Stromal cell of bone marrow (primary cell): ENCODE measurements at places on chromosomes 4 and X.
A peak's percentile ranks its signal among the peaks of the same experiment; 100 is the strongest.

DNA sequence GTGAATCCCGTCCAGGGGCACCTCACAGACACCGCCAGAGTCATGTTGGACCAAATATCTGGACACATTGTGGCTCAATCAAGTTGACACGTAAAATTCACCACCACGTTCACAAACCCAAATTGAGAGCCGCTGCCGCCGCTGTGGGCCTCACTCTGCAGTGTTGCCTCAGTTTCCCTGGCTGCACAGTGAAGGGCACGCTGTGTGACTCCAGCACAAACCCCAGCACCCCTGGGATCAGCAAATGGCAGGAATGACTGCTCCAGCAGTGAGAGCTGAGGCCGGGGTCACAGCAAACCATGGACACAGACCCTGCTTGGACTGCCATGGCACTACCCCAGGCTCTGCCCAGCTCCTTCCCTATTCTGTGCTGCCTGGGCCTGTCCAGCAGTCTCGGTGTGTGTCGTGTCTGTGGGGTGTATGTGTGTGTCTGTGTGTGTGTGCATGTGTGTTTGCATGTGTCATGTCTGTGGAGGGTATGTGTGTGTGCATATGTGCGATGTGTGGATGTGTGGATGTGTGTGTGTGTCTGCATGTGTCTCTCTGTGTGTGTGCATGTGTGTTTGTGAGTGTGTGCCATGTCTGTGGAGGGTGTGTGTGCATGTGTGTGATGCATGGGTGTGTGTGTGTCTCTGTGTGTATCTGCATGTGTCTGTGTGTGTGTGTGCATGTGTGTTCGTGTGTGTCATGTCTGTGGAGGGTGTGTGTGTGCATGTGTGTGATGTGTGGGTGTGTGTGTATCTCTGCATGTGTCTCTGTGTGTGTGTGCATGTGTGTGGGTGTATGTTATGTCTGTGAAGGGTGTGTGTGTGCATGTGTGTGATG lies 52.2 kb upstream of the ADRA2C start:
- no peak for DNase-seq

- no peak for DNase-seq
These were observed 327.8 kb downstream of the ARHGAP10 start for GRCh38 chr4:148059617-148060180.

GRCh38 chr4:105357258-105357980 lies 116.4 kb downstream of the PPA2 start:
- DNase-seq, result no peak

DNA sequence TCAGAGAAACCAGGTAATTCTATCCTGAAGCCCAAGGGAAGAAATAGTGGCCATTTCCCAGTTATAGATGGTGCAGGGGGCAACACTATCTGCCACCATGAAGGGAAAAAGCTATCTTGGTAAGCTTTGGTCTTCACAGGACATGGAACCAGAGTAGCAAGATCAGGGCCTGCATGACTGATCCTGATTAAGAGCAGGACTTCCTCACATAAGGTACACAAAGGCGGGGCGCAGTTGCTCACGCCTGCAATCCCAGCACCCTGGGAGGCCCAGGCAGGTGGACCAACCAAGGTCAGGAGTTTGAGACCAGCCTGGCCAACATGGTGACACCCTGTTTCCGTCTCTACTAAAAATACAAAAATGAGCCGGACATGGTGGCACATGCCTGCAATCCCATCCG lies 148.4 kb upstream of the USP9X start:
- DNase-seq, result no peak

- DNase-seq, result no peak
These were observed 213.7 kb downstream of the FSTL5 start for GRCh38 chr4:161949946-161950725.

- peak; percentile 71 for DNase-seq
These were observed 142.3 kb downstream of the PDGFC start for GRCh38 chr4:156829201-156829873.
